ENCODE measurements at places on chromosomes 11 and 22.

- no peak for DNase-seq
Measured at GRCh38 chr11:61996933-61997332, 29.5 kb upstream of the FTH1 start.

DNA sequence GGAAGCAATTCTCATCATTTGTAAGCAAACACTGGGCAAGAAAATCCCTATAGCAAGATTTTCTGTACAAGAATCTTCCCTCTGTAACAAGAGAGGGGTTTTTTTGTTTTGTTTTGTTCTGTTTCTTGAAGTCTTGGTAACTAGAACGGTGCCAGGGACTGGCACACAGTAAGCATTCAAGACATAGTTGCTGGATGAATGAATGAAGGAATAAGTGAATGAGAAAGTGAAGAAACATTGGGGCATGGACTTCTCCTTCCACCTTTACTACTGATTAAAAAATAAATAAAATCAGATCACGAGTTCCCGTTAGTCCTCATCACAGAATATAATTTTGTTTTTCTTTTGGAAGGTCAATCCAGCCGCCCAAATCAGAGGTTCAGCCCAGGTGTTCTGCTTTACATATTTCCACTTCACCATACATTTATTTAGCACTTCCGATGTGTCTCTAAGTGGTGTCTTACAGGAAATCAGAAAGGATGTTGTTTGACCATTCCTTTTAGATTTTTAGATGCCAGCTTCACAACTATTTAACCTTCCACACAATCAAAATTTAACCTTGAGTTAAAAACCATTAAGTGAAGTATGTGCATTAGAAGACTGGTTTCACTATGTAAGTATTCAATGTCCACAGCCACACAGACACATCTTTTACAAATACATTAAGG, 281.2 kb downstream of the CADM1 start:
- DNase-seq, result no peak

- DNase-seq, result no peak
Measured at GRCh38 chr22:25169278-25170031, 30.2 kb upstream of the CRYBB3 start.

- no peak for DNase-seq
Measured at GRCh38 chr11:10263929-10264328, 30.1 kb downstream of the SBF2 start.

DNA sequence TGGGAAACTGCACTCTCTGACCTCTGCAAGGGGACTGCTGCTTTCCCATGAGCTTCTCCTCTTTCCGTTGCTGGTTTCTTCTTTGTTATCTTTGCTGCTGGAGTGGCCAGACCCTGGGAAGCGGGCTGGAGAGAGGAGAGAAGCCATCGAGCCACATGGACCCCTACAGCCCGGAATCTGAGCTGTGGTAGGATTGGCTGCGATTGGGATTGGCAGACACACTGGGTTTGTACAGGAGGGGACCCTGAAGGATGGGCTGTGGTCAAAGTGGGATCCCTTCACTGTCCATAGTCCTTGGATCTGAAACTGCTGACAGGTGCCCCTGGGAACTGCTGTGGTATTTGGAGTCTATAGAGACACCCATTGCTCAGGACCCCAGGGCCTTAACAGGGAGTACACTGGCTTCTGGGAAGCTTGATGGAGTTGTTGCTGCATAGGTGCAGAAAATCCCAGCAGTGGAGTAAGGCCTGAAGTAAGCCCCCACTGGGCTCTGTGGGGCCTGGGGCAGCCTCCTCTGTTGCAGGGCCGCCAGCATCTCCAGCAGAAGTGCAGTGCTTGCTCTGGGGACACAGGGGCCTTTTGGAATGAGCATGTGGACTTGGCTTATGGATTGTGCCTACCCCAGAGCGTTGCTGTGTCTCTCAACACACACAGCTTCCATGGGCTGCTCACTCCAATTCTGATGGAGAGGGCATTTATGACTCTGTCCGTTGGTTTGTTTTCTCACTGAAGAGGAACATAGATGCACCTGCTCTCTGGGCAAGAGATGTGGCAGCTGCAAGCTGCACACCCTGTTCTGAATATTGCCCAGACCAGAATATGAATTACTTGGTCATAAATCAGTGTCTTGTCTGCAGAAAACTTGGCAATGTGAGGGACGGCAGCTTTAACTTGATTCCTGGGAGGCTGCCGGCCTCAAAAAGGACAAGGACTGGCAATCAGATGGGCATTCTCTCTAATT, 32.0 kb downstream of the BCR start:
- DNase-seq, result no peak

DNA sequence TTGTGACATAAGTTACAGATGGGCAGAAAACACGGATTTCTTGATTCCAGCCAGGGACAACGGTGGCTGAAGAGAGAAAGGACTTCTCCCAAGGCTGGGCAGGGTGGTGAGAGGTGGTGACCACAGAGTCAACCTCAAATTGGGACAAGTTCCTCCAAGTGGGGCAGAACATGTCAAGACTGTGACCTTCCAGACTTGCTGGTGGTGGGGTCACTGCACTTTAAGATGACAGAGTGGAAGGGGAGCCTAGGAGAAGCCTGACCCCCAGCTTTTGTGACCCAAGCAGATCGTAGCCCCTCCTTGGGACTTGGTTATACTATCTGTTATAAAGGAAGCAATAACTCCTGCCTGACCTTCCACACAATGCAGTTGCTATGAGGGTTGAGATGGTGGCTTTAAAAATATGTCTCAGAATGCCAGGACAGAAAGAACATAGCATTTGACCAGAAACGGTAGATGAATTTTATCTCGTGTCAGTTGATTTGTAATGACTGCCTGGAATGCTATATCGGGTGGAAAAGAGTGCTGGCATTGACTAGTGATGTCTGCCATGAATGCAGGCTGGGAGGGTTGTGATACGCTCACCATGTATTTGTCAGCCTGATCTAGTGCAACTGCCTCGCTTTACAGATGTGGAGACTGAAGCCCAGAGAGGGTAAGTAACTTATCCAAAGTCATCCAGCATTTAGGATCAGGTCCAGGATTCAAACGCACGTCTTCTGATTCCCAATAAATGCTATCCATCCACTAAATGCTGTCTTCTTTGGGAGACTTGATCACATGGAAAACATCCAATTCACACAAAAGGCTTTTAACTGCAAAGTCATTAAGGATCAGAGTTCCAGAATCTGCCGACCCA, 18.3 kb downstream of the TST start:
- DNase-seq, result no peak

- no peak for DNase-seq
Measured at GRCh38 chr22:19747551-19747950, 13.0 kb upstream of the TBX1 start.

DNA sequence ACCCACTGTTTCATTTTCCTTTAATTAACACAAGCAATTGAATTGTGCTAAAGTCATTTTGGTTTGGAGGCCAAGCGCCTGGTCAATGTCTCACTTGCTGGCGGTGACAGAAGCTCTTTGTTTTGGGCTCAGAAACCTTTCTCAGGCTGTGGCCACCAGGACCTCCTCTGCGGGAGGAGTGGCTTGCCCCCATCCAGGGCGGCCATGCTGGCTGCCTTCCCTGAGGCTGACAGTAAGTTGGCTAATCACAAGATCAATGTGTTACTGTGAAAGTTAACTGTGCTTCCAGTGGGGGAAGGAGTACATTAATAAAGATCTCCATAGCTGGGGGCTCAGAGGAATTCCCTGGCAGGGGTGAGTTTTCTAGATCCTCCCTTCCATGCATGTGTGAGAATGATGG, 1074.5 kb downstream of the NTM start:
- no peak for DNase-seq

GRCh38 chr22:25736378-25737011, 5.5 kb upstream of the MYO18B start:
- DNase-seq, result no peak

- no peak for DNase-seq
Measured at GRCh38 chr22:38107692-38108515, 2.6 kb downstream of the BAIAP2L2 start.

DNA sequence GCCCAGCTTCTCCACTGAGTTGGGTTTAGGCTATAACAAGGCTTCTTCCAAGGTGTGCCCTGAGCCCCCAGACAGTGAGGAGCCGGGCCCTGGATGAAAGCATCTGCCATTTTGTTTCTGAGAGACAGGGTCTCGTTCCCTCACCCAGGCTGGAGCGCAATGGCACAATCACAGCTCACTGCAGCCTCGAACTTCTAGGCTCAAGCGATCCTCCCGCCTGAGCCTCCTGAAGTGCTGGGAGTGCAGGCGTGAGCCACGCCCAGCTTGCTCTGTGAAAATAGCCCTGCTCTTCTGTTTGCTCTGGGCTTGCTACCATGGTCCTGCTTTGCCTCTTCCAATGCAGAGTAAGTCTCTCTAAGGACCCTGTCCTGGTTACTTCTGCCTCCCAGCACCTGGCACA, 6.7 kb downstream of the DENND6B start:
- no peak for DNase-seq

DNA sequence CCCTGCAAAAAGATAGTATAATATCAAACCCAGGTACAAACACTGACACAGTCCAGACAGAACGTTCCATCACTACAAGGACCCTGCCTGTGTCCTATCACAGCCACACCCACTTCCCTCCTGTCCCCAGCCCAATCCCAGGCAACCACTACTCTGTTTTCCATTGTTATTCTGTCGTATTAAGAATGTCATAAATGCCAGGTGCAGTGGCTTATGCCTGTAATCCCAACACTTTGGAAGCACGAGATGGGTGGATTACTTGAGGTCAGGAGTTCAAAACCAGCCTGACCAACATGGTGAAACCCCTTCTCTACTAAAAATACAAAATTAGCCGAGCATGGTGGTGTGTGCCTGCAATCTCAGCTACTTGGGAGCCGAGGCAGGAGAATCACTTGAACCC, 89.0 kb downstream of the TRMU start:
- DNase-seq, result no peak

- DNase-seq, result no peak
Measured at GRCh38 chr22:32577591-32577990, 103.0 kb downstream of the FBXO7 start.

DNA sequence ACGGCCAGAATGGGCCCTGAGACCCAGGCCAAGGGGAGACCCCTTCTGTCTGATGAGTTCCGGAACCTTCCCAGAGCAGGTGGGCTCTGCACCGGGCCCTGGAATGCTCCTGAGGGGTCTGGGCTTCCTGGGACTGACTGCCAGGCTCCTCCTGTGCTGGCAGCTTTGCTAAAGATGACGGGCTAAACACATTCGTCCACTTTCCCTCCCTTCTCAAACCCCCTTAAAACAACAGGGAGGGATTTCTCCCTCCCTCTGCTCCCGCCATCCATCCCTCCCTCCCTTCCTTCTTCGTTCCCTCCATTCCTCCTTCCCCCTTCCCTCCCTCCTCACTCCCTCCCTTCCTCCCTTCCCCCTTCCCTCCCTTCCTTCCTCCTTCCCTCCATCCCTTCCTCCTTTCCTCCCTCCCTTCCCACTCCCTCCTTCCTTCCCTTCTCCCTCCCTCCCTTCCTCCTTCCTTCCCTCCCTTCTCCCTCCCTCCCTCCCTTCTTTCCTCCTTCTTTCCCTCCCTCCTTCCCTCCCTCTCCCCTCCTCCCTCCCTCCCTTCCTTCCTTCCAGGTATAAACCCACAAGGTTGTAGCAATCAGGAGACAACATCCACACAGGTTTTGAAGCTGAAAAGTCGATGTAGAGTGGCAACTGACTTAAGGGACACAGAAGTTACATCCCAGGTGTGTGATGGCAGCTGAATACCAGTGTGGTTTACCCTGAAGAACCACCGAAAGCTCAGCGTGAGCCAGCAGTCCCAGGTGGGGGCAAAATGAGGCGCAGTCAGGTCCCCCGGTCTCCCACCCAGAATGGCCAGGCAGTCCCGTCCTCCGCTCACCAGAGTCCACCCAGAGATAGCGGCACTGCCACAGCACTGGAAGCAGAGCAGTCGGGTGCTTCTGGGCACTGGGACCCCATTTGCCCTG, 18.8 kb upstream of the MGAT3 start:
- DNase-seq, result no peak

DNA sequence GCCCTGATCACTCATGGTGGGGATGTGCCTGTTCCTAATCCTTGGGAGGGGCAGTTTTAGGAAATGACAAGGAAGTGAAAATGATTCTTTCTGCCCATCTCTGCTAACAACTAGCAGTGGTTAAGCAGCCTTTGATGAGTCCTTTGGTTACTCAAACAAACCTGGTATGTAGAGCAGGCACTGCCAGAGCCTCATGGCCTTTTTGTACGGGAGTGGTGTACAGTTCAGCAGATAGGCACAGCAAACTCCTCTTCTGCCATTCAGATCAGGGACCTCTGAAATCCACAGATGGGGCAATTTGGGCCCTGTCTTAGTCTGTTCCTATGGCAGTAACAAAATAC, 66.2 kb downstream of the FZD4 start:
- DNase-seq, result no peak

Data from amygdala (tissue), 56 donors.